ENCODE measurements at places on chromosomes 2 and 18. TPM values are rescaled to one million over a fixed set of nuclear protein-coding genes. Genes with fewer than 3 reads are reported as not detected.

TOGARAM2 gene
- under 0.01 TPM for total RNA-seq

SAG gene
- not detected for total RNA-seq

SERPINB10 gene
- 1.1 TPM for total RNA-seq

MAPK4 gene
- not detected for total RNA-seq

TP53I3 gene
- total RNA-seq, result 58.6 TPM

HRH4 gene
- total RNA-seq, result under 0.01 TPM

CHRNG gene
- total RNA-seq, result not detected

METAP1D gene
- 5.6 TPM for total RNA-seq

UGT1A4 gene
- total RNA-seq, result not detected

GKN2 gene
- total RNA-seq, result 0.22 TPM

TCF23 gene
- total RNA-seq, result not detected

B3GNT7 gene
- total RNA-seq, result 0.14 TPM

GALNT1 gene
- total RNA-seq, result 113 TPM

TNFRSF11A gene
- 0.43 TPM for total RNA-seq

CFAP221 gene
- total RNA-seq, result not detected

POTEC gene
- total RNA-seq, result not detected

OBSL1 gene
- 45.7 TPM for total RNA-seq

VSNL1 gene
- total RNA-seq, result 0.22 TPM

SLC5A7 gene
- not detected for total RNA-seq

LRRTM1 gene
- not detected for total RNA-seq

UGT1A6 gene
- total RNA-seq, result not detected

ALKAL2 gene
- not detected for total RNA-seq

PSMA8 gene
- not detected for total RNA-seq

DOCK10 gene
- total RNA-seq, result 2.8 TPM

PROKR1 gene
- total RNA-seq, result not detected

ALMS1 gene
- total RNA-seq, result 12.0 TPM

PIEZO2 gene
- 23.2 TPM for total RNA-seq

XDH gene
- total RNA-seq, result 2.0 TPM

NCKAP5 gene
- 21.6 TPM for total RNA-seq

Data from placental pericyte (primary cell).